ENCODE measurements at places on chromosomes 5 and 9.
A peak's percentile ranks its signal among the peaks of the same experiment; 100 is the strongest.

DNA sequence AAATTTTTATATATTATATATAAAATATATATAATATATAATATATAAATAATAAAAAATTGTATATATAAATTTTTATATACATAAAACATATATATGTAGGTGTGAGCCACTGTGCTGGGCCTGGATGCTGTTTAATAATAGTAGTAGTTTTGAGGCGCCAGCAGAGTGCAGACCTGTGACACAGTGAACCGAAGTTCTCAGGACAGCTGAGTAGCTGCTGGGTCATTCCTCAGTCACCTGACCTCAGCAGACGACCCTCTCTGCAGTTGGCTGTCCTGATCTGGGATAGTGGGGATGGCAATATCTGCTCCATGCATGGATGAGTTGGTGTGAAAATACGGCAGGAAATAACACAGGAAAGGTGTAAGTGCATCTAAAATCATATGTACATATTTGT, 3.3 kb upstream of the SNX18 start:
- DNase-seq, result no peak

- DNase-seq, result no peak
These were observed 1.3 kb downstream of the SLC1A1 start for GRCh38 chr9:4491626-4491975.

GRCh38 chr5:134568761-134569695, 43.6 kb downstream of the JADE2 start:
- no peak for DNase-seq

DNA sequence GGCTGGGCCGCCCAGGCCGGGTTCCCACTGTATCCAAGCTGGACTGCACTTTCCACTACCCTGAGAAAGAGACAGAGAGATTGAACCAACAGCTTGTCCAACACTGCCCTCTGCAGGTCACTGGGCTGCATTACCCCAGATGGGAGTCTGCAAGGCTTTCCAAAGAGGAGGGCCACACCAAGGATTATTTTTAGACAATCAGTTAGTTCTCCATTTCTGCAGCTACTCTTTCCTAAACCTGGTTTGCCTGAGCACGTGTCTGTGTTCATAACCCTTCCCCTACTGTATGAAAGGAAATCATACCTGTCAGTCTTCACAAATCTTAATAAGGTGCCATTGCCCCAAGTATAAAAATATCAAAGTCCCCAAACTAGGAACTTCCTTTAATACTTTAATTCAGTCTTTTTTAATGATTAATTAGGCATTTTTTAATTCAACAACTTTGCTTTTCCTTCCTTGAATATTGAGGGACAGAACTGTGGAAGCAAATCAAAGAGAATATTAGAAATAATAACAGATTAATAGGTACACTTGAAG, 13.4 kb upstream of the FGF1 start:
- DNase-seq, result peak; percentile 85

- no peak for DNase-seq
These were observed 615.9 kb downstream of the SEMA5A start for GRCh38 chr5:8930021-8930420.

- DNase-seq, result no peak
These were observed 138.4 kb downstream of the KCTD16 start for GRCh38 chr5:144308906-144309670.

GRCh38 chr9:136857166-136857565, 5.0 kb downstream of the MAMDC4 start:
- no peak for DNase-seq

DNA sequence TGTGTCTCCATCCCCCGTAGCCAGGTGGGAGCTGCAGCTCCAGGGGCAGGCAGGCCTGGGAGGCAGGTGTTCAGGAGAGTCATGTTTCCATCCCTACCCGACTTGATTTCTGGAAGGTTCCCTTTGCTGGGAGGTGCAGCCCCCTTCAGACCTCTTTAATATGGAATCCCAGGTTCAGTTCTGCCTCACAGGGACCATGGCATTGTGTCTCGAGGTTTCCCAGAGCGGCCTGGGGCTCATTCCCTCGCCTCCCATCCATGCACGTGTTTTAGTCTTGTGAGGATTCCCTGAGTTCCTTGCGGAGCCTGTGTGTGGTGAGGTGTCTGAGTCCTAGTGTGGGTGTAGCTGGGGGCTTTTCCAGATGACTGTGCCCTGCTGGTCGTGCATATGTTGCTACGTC, 16.5 kb upstream of the AHRR start:
- DNase-seq, result no peak

DNA sequence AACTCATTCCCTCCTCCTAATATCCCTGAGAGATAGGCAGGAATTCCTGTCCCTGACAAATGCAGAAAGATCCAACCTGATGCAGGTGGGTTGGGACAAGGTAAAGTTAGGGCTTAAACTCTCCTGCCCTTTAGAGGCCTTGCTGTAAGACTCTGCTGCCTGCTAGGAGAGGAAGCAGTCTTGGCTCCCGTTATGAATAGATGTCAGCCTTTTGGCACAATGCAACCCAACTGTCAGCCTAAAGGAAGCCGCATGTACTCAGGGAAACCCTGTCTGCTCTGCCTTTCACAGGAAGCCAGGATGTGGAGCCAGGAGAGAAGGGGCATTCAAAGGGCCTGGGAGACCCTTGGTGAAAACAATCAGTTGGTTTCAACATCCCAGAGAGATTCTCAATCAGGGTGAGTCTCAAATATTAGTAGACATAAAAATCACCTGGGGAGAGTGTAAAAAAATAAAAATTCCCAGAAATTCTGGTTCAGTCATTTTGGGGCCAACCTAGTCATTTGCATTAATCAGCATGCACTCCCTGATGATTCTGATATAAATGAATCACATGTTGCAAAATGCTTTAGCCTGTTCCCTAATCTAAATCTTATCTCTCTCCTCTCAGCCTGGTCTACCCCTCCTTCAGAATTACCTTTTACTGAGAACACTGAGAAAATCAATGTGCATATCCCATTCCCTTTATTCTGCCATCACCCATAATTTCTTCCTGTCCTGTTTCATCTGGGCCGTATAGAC, 136.2 kb upstream of the TRIM32 start:
- DNase-seq, result no peak

GRCh38 chr9:110655754-110656641, 12.6 kb upstream of the MUSK start:
- no peak for DNase-seq

DNA sequence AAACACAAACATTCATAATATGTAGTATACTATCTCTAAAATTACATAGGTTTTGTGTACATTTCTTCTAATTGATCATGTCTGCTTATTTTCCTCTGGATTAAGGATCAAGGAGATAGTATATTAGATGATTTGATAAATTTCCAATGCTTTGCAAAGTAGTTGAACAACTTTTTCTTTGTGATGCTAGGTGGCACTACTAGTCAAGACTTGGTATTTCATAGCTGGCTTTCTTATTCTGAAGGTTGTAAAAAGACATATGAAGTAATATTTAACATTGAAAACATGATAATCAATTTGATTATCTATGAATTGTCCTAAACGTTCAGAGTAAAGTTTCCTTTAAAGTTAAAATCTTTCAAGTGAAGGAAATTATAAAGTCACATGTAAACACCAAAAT, 106.1 kb upstream of the FGF10 start:
- DNase-seq, result no peak

DNA sequence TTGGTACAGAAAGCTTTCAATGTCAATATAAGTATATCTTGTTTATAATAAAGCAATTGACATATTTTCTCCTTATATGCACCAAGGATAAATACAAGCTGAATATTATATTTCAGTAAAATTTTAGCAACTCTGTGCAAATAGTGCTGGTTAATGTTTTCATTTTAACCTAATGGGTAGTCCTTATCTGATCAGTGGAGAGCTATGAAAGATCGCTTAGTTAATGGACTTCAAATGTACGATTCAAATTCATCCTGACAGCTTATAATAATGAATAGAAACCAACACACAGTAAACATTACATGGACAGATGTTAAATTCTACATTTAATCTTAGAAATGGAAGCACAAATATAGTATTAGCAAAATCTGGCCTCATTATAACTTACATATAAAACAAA, 1495.2 kb upstream of the C9orf72 start:
- no peak for DNase-seq

DNA sequence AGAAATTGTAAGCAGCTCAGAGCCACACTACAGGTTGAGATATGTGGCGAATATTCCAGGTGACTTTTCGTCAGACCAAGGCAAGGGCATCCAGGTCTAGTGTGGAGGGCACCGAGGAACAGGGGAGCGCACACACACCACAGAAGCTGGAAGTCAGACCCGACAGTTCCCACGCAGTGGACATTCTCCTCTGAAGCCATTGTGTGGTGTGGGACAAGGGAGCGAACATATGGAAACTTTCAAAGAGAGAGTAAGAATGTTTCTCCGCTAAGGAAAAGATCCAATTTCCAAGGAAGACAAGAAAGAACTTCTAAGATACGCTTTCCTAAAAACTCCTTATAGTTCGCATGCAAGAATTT, 141.4 kb upstream of the OTULINL start:
- no peak for DNase-seq

DNA sequence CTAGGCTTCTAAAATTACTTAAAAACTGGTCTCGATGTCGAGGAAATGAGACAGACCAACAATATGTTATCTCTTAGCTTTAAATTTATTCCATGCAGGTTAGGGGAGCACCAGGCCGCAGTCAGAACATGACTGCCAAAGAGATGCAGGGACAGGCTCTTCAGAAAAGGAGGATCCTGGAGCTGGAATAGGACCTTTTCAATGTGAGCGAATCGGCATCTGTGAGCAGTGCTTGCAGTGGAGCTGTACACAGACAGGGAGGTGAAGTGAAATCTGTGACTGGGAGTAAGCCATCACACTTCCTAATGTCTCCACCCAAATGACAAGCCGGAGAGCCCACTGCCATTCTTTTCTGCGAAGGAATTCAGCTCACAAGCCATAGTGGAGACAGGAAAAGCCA, 78.2 kb downstream of the EFNA5 start:
- no peak for DNase-seq

GRCh38 chr5:1937590-1937989, 54.9 kb upstream of the IRX4 start:
- no peak for DNase-seq

DNA sequence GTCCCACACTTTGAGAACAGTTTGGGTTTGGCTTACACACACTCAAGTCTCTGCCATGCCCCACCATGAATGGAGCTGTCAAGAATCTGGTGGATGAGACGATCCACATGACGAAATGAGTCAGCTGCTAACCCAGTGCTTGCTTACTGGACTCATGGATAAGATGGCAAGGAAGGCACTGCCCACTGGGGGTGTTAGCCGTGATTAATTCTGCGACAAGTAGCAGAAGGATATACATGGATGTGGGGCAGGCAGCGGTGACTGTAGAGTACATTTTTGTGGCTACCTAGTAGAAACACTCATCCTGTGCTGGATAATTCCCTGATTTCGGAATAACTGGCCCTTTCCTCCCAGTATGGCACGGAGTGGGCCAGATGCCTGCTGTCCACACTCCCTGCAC, 77.5 kb downstream of the SPATA31C2 start:
- no peak for DNase-seq

DNA sequence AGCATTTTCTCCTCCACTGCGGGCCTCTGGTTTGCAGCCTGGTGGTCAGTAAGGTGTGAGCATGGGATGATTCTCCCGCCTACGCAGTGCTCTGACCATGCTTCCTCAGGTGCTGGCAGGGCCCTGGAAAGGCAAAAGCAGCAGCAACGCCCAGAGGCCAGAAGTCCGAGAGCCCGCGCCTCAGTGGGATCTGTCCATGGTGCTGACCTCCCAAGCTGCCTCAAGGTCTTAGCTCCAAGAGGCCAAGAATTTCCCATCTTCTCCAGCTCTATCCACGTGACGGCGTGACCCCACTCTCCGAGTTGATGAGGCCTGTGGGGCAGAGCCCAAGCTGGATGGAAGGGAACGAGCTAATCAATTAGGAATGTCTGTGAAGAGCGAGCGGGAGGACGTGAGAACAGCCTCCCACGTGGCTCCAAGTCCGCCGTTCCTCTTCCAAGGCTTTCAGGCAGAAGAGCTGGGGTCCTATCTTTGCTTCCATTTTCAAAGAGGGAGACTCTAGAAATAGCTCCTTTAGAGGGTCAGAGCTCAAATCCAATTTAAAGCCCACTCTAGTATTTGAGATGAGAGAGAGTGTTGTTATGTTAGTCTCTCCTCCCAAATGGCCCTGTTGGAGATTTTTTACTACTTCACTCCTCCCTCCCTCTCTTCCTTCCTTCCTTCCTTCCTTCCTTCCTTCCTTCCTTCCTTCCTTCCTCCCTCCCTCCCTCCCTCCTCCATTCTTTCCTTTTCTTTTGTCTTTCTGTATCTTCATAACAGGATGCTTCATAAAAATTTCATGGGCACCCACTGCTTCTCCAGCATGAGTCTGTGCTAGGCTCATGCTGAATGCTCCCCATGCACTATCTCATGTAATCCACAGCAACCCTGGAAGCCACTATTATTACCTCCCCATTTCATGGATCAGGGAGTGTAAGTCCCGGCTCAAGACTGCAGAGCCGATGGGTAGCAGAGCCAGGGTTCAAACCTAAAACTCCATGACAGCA, 69.3 kb downstream of the OLFM1 start:
- no peak for DNase-seq

DNA sequence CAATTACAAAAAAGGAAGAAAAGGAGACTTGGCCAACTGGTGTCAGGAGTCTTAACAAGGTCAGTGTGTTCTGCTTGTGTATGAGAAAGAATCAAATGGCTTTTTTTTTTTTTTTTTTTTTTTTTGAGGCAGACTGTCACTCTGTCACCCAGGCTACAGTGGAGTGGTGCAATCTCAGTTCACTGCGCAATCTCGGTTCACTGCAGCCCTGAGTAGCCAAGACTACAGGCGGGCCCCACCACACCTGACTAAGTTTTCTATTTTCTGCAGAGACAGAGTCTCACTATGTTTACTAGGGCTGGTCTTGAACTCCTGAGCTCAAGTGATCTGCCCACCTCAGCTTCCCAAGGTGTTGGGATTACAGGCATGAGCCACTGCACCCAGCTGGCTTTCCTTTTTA, 3.1 kb upstream of the IL7R start:
- DNase-seq, result no peak

GRCh38 chr5:67639976-67640375, 443.4 kb upstream of the CD180 start:
- DNase-seq, result no peak

DNA sequence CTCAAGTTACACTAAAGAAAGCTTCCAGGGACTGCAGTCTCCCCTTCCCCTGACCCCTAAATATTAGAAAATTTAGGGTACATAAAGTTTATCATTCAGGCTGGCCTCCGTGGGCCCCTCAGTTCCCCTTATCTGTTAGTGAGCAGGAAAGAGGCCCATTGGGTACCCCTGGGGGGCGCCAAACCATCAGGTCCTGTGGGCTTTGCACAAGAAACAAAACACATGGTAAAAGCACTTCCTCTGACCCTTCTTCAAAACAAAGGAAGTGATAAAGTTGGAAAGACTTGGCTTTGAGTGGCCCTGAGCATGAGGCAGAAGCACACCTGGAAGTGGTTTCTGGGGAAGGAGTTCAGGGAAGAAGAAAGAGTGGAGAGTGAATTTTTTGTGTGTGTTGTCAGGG, 213.0 kb downstream of the SMARCA2 start:
- DNase-seq, result no peak

Measured in Panc1 (cell line).